Muscle of leg (tissue), 16 donors: ENCODE measurements at places on chromosomes 16 and 17. TPM values are rescaled to one million over a fixed set of nuclear protein-coding genes. Genes with fewer than 3 reads are reported as not detected.

DNA sequence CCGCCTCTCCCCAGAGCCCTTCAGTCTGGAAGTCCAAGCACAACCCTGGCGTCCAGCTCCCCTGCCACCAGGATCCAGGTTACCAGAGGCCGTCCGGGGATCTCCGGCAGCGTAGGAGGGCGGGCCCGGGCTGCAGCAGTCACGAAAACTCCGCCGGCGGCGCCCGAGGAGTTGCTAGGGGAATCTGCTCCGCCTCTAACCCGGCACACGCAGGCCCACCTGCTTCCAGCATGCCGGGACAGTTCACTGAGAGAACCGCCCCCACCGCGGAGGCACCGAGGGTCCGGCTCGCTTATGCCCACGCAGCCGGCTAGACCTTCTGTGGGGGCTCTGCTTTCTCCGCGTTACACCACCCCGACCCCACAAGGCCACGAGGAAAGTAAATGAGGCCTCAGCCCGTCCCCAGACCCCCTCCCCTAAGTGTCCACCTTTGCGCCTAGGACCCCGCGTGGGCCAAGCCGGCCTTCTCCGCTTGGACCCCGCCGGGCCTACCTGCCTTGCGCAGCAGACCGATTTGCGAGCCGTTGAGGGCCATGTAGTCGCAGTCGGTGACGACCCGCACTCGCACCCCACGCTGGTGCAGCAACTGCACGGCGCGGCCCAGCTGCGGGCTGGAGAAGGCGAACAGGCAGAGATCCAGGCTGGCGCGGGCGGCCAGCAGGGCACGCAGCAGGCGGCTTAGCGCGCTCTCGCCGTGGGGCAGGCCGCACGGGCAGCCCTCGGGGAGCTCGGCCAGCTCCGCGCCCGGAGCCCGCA lies 587 bp downstream of the PLD6 start:
- DNase-seq, result peak; percentile 65

SMIM22 gene
- not detected for polyA plus RNA-seq

PERCC1 gene
- 0.27 TPM for polyA plus RNA-seq

DNA sequence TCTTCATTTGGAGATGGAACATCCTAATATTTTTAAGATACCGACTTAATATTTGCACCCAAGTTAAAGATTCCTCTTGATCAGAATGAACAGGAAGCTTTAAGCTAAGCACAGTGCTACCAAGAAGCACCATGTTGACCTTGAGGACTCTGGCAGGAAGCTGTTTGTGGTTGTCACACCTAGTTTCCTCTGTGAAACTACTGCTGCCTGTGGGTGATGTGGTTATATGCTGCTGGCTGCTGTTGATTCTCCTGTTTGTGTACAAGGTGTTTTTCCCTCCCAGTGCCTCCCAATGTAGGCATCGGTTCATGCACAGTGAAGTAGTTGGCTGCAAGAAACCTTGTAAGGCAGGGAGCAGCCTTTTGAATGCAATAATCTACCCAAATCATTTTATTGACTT lies 23.4 kb downstream of the RBL2 start:
- DNase-seq, result no peak

GCGR gene
- not detected for polyA plus RNA-seq

TMED6 gene
- 1.4 TPM for polyA plus RNA-seq

- peak; percentile 65 for DNase-seq
Observed at GRCh38 chr17:66777689-66778225, 57.2 kb upstream of the CACNG5 start.

HS3ST6 gene
- not detected for polyA plus RNA-seq

CCL4 gene
- polyA plus RNA-seq, result 2.4 TPM

GRCh38 chr16:85555719-85556455 lies 57.2 kb upstream of the GSE1 start:
- no peak for DNase-seq

DNA sequence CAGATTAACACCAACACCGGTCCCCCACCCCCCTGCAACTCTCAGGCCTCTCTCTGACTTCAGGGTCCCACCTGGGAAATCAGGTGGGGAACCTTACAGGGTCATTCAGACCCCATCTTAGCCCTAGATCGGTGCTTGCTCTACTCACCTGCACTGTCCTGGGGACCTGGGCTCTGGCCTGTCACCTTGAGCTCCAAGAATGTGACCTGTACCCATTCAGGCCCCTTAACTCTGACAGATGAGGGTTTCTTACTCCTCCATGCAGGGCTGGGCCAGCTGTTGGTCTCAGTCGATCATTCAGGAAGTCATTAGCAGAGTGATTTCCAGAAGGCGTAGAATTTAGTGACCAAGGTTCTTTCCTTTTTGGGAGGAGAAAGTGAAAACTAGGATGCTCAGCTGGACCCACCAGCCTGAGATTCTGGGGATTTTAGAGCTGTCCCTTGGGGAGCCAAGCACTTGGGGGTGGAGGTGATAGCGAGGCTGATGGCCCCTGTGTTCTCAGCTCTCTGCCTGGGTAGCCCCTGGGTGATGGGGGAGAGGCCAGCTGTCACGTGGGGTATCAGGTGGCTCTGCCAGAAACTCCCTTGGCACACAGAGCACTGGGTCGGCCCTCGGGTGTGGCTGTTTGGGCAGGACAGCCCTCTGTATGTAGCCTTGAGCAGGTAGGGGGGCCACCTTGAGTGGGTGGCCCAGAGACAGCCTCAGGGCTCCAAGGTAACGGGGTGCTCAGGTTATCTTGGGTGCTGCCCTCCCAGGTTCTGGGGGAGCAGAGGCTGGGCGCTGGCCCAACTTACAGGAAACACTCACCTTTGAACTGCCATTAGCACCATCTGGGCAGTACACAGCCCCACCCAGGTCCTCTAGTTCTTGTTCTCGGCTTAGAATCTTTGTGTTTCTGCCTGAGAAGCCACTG lies 724 bp downstream of the MVP start:
- DNase-seq, result peak; percentile 40

DNA sequence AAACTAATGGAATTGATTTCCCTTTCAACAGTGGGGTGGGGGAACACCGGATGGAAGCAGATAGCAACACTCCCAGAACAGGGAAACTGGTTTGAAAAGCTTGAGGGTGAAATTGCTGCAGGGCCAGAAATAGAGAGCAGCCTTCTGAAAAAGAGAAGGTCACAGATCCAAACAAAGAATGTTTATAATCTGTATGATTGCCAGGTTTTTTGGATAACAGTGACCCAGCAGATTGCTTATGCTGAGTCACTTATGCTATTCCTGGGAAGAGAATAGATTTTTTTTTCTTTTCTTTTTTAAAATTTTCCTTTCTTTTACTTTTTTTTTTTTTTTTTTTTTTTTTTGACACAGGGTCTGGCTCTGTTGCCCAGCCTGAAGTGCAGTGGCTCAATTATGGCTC lies 641.3 kb downstream of the KCNJ2 start:
- DNase-seq, result no peak

- peak; percentile 67 for DNase-seq
Observed at GRCh38 chr17:14297161-14297851, 3.6 kb upstream of the HS3ST3B1 start.

- no peak for DNase-seq
Observed at GRCh38 chr16:17510567-17510966, 39.8 kb upstream of the XYLT1 start.

DNA sequence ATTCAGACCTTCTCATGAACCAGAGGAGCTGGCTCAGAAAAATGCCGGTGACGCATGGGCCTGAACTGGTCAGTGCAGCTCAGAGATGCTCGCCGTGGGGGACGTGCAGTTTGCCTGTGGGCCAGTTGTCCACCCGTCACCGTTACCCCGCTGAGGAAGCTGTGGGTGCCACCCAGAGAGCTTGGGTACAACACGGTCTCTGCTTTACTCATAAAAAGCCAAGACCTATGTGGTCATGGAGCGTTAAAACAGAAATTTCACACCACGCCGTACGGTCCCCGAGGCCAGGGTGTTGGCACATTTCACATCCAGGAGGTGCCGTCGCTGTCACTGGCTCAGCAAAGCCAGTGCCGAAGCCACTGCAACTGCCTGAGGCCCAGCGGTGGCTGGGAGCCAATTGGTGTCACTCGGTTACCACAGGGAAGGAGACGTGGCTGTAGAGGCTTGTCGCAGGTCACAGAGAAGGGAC lies 120.9 kb downstream of the METRNL start:
- peak; percentile 57 for DNase-seq

DNA sequence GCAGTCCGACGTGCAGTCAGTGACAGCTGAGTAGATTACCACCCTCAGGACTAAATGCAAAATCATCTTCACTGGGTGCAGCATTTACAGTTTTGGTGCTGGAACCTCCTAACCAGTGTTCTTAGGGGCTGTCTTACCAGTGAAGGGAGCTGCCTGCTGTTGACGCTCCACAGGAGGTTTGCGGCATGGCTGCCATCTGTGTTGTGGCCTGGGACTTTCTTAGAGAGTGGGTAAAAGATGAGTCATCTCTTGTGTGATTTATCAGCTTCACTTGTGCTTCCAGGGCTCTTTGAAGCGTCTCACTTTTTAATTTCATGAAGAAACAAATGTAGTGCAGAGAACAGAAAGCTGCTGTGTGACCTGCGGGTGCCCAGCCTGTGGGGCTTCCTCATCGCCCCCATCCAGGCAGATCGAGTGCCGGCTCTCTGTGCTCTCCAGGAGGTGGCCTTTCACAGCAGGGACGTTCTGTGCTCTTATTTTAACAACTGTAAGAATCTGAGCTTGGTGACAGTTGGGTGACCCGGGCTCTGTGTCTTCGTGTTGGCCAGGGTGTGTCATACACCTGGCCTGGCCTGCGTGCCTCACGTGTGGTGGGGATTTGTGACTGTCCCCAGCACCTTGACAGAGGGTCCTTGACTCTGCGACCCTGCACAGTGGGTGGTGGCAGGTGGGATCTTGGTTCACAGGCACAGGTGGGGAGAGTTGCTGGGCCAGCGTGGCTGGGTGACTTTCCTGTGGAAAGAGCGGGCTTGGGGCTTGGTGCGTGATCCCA lies 24.3 kb upstream of the ZNF750 start:
- peak; percentile 35 for DNase-seq

DNA sequence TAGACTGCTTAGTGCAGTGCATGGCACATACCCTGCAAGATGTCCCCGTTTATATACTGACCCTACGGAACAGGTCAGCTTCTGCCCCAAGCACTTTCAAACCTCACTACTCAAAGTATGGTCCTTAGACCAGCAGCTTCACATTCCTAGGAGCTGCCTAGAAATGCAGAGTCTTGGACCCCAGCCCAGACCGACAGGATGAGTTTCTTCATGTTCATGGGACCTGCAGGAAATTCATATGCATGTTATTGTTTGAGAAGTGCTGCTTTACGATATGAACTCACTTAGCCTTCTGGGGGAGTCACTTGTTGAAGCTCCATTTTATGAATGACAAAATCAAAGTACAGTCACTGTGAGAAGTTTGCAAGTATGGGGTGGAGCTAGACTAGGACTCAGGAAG lies 82.6 kb downstream of the DYNLRB2 start:
- DNase-seq, result peak; percentile 23
